ENCODE measurements at places on chromosomes 3 and 15.

DNA sequence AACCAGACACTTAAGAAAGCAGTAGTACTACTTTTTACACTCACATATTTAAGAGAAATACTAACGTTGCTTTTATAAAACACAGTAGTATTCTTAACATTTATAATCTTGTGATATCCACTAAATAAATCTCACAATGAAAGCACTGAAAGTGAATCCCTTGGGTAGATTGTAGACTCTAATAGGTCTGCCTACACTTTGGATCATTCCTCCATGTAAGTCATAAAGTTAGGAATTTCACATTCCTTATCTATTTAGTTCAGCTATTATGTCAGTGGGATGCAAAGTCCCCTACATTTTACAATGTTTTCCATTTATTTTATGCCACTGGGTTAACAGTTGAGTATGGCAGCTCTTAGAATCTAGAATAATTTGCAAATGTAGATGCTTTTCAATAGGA is 330.7 kb downstream of the LSAMP start:
- DNase-seq: no peak

DNA sequence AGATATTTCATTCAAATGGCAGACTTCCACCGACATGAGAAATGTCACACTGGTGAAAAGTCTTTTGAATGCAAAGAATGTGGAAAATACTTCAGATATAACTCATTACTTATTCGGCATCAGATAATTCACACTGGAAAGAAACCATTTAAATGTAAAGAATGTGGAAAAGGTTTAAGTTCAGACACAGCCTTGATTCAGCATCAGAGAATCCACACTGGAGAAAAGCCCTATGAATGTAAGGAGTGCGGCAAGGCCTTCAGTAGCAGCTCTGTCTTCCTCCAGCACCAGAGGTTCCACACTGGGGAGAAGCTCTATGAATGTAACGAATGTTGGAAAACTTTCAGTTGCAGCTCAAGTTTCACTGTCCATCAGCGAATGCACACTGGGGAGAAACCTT is 8.6 kb upstream of the ZNF621 start:
- DNase-seq: no peak

- no peak for DNase-seq
These were observed 84.9 kb downstream of the WWTR1 start for GRCh38 chr3:149572796-149573414.

DNA sequence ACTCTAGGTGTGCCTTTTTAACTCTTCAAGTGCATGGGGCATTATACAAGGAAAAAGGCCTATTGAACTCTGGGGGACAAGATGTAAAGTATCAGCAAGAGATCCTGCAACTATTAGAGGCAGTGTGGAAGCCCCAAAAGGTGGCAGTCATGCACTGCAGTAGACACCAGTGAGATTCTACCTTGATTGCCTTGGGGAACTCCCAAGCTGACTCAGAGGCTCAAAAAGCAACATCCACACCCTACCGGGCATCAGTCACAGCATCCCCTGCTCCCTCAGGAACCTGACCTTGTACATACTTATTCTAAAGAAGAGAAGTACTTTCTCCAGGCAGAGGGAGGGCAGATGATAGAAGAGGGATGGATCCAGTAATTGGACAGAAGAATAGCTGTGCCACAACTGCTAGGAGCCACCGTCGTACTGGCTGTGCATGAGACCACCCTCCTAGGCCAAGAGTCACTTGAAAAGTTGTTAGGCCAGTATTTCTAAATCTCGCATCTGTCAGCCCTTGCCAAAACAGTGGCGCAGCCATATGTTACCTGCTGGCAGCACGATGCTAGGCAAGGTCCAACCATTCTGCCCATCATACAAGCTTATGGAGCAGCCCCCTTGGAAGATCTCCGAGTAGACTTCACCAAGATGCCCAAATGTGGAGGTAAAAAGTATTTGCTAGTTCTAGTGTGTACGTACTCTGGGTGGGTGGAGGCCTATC is 523.1 kb upstream of the FRG2C start:
- no peak for DNase-seq

GRCh38 chr3:121995161-121996137 is 26.6 kb downstream of the ILDR1 start:
- DNase-seq: peak; percentile 23

DNA sequence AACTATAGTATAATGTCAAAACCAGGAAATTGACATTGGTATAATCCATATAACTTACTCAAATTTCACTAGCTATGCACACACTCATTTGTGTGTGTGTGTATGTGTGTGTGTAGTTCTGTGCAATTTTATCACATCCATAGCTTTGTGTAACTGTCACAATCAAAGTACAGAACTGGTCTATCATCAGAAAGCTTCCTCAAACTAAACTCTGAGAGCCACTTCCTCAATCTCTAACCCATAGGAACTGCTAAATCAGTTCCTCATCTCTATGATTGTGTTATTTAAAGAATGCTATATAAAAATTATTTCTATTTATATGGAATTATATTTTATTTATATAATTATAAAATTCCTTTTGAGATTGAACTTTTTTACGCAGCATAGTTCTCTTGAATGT is 18.1 kb downstream of the LNP1 start:
- DNase-seq: no peak

- DNase-seq: no peak
These were observed 41.4 kb upstream of the SPATA12 start for GRCh38 chr3:57019057-57019456.

DNA sequence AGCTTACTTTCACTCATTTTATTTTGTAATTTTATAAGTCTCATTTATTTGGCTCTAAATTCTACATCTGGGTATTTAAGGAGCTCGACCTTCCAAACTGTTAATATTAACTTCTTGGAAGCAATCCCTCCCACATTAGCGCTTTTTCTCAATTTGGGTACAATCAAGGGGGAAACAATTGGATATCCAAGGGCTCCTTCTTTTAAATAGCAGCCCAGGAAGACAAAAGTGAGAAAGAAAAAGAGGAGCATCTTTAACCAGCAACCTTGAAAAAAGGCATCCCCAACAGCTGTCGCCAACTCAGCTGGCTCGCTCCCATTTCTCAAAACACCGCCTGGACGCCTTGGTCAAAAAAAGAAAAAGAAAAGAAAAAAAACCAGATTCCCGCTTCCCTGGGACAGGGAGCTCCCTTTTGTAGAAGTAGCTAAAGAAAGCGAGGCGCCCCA is 873 bp downstream of the C3orf70 start:
- no peak for DNase-seq

- no peak for DNase-seq
These were observed 5.2 kb downstream of the FURIN start for GRCh38 chr15:90873488-90873997.

- no peak for DNase-seq
These were observed 2.9 kb downstream of the ABHD5 start for GRCh38 chr3:43693594-43693993.

DNA sequence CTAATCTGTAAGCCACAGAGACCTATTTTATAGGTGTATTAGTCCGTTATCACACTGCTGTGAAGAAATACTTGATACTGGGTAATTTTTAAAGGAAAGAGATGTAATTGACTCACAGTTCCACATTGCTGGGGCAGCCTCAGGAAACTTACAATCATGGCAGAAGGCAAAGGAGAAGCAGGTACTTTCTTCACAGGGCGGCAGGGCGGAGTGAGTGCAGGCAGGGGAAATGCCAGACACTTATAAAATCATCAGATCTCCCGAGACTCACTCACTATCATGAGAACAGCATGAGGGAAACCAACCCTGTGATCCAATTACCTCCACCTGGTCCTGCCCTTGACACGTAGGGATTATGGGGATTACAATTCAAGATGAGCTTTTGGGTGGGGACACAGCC is 108.7 kb downstream of the GALK2 start:
- no peak for DNase-seq

GRCh38 chr15:83283138-83283812 is 1.2 kb downstream of the BNC1 start:
- peak; percentile 54 for DNase-seq

DNA sequence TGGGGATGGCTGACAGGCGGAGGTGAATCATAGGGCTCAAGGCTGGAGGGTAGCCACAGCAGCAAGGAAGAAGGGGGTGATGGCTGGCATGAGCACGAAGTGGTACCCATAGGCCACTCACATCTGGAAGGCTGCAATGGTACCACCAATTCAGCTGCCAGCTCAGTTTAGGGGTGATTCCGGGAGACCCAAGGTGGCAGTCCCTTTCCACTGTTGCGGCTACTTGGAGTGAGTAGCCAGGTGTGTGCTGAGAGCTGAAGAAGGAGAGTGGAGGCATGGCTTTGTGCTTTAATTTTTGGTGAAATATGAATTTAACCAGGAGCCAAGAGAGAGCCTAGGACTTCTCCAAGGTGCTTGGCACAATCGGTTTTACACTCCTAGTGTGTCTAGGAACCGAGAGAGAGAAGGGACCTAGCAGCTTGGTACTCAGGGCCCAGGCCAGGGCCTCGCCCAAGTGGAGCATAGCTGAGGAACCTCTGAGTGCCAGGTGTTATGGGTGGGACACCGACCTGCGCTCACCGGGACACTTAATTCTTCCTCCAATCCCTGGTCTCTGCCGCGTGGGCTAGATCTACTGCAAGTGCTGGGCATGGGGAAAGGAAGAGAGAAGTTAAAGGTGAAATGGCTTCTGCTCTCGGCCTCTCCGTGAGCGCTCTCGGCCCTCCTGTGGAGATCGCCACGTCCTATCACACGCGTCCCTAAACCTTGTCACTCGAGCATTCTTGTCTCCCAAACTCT is 32.2 kb upstream of the POLG start:
- DNase-seq: no peak

DNA sequence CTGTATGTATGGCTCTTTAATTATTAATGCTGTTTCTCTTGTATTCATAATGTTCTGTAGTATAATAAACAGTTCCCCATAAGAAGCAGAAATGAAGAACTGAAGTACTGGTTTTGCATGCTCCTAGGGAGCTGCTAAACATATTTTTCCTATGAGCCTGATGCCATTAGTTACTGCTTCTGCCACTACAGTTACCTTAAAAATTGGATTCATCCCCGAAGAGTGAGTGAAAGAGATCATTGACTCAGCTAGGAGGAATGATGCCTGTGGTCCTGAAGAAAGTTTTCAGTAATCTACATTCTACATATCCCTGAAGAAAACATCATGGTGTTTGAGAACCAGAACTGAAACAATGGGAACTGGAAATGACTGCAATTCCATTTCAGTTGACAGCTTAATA is 37.1 kb upstream of the ST3GAL6 start:
- DNase-seq: no peak

DNA sequence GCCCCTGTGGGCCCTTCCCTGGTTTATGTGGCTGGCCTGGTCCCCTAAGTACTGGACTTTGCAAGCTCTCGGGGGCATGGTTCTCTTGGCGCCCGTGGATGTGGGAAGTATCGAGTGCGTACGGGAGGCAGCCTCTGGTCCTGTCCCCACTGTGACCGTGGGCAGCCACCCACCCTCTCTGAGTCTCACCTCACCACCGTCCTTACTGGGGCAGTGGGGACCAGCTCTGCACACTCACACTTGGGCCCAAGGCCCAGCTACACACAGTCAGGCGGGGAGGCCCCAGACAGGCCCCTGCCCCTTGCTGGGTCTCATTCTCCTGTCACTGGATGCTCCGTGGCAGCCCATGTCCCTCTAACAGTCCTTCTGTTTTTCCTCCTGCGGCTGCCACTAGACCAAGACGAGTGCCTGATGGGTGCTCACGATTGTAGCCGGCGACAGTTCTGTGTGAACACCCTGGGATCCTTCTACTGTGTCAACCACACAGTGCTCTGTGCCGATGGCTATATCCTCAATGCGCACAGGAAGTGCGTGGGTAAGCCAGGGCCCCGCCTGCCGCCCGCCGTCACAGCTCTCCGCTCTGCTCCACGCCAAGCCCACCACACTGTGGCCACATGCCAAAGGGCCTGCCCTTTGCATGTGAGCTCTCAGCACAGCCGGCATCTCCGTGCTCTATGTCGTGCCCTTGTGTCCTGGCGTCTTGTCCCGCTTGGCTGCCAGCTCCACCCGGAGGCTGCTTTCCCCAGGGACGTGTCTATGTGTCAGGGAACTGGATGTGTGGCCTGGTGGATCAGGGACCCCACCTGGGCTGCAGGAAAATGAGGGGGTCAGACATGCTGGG is 72.7 kb downstream of the FBLN2 start:
- no peak for DNase-seq

Data from lung (tissue), 17 donors.